ENCODE measurements at places on chromosomes 3 and 15.

GRCh38 chr15:28068930-28069329, 30.2 kb downstream of the OCA2 start:
- no peak for DNase-seq

DNA sequence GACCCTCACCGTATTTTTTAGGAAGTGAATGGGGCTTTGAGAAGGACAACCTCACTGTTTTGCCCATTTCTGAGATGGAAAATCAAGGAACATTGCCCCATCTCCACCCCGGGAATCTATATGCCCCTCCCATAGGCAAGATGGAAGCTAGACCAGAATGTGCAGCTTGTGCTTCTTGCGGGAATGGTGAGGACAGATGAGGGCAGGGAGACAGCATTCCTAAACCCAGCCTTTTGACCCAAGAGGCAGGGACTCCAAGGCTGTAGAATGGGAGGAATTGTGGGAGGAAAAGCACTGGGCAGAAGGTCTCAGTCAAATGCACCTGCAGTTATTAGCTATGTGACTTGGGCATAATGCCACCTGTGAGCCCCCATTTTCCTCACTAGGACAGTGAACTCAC, 66.9 kb downstream of the SMAD3 start:
- no peak for DNase-seq

GRCh38 chr3:66203275-66203674, 17.5 kb upstream of the SLC25A26 start:
- DNase-seq, result no peak

GRCh38 chr3:152109038-152109437, 159.7 kb upstream of the MBNL1 start:
- DNase-seq, result no peak

DNA sequence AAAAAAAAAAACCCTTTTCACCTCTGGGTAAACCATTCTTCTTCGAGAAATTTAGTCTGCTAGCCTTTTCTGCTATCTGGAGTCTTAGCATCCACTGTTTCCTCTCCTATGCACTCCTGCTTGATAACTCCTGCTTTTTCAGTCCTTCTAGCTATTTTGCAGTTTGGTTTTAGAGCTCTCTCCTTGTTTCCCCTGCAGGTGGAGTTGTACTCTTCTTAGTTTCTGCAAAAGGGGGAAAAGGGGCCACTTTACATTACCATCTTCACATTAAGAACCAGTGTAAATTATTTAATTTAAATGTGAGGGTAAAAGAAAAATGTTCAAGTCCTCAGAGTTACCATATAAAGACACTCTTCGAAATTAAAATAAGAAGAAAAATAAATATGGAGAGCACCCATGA, 23.6 kb upstream of the MYLK start:
- no peak for DNase-seq

DNA sequence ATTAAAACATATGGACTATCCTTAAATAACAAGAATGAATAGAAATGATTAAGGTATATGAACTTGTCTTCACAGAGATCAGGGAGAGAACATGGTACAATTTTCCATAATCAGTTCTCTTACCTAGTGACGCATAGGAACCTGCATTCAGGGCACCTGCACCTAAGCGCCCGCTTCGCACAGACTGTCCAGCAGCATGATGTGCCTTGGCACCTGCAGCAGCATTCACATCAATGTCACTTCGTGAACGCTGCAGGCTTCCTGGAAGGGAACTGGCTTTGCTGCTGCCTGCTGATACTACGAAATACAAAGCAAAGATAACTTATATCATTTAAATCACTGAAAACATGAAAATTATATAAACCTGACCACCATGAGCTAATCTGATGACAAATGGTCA, 115.2 kb downstream of the CLASP2 start:
- no peak for DNase-seq

- no peak for DNase-seq
Measured at GRCh38 chr3:104554425-104554824, 812.3 kb upstream of the ALCAM start.

- DNase-seq, result no peak
Measured at GRCh38 chr3:194657439-194657838, 14.6 kb downstream of the LSG1 start.

- no peak for DNase-seq
Measured at GRCh38 chr3:152870027-152870426, 35.1 kb downstream of the P2RY1 start.

- DNase-seq, result peak; percentile 62
Measured at GRCh38 chr15:89462198-89462912, 34.0 kb downstream of the RHCG start.

GRCh38 chr3:8870134-8870533, 93.1 kb downstream of the RAD18 start:
- no peak for DNase-seq

GRCh38 chr3:138284957-138285477, 44.6 kb downstream of the NME9 start:
- no peak for DNase-seq

GRCh38 chr15:31953478-31953877, 76.8 kb upstream of the CHRNA7 start:
- DNase-seq, result no peak

- DNase-seq, result peak; percentile 98
Measured at GRCh38 chr3:170128259-170128976, 53.1 kb downstream of the PHC3 start.

DNA sequence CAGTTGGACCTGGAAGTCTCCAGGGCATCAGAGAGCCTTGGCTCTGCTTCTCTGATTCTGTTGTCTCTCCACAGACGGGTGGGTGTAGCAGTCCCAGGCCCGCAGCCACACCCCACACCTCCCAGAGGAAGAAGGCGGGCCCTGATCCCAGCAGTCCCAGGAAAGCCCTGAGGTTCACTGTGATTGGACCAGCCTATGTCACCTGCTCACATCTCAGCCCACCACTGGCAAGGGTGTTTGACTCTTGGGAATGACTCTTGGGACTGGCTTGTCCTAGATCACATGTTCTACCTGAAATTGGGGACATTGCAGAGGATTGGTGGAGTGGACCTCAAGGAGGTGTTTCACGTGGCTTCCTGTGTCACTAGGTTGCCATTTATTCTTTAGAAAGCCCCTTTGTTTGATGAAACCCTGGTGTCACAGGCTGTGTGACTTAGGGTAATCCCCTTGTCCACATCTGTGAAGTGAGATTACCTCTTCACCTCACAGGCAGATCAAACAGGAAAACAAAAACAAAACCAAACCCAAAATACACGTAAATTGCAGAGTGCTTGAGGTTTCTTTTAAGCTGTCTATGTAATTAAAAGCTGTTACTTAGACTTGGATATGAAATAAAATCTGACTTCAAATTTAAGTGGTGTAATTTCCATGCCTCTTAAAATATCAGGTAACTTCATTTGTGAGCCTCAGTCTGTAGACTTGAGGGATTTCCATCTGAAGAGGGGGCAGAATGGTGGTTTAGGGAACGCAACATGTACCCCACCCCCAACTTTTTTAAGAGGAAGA, 26.7 kb downstream of the FLNB start:
- DNase-seq, result peak; percentile 90

DNA sequence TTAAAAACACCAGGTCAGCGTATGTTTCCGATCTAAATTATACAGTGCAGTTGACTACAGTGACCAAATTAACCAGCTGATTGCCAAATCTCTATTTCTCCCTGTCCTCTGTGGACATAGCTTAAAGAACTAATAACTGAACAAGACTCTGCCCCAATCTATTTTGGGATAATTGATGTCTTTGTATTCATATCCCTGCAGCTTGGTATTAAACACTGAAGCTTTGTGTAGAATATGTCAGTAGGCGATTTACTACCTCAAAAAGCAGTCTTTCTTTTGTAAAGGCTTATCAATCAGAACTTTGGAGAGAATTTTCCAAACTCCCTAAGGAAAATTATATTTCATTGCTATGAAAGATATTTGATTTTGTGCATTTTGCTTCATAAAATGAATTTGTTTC, 258.2 kb downstream of the SOX2 start:
- no peak for DNase-seq

GRCh38 chr3:143351895-143352608, 232.5 kb downstream of the CHST2 start:
- no peak for DNase-seq

- no peak for DNase-seq
Measured at GRCh38 chr3:108664266-108664665, 74.7 kb downstream of the DZIP3 start.

- no peak for DNase-seq
Measured at GRCh38 chr15:76160426-76161152, 100.8 kb downstream of the TMEM266 start.

- no peak for DNase-seq
Measured at GRCh38 chr3:16311960-16312451, 47.0 kb downstream of the OXNAD1 start.

GRCh38 chr3:194572143-194572789, 61.0 kb downstream of the TMEM44 start:
- no peak for DNase-seq

DNA sequence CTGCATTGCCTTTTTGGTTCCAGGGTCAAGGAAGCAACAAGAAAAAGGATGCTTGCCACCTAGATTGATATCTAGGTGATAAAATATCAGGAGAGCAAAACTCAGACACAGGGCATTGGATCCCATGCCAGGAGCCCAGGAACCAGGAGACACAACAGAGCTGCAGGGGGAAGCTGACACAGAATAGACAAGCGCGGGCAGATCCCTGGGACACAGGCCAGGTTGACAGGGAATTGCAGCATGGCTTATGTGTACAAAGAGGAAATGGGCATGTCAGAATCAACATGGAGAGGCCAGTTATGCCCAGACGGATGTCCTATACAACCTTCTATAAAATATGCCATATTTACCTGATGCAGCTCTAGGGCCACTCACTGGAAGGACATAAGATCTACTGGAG, 84.2 kb downstream of the SEMA6D start:
- DNase-seq, result no peak

- no peak for DNase-seq
Measured at GRCh38 chr15:44458429-44458828, 31.0 kb downstream of the CTDSPL2 start.

- DNase-seq, result no peak
Measured at GRCh38 chr15:62428851-62429598, 263.9 kb upstream of the C2CD4B start.

DNA sequence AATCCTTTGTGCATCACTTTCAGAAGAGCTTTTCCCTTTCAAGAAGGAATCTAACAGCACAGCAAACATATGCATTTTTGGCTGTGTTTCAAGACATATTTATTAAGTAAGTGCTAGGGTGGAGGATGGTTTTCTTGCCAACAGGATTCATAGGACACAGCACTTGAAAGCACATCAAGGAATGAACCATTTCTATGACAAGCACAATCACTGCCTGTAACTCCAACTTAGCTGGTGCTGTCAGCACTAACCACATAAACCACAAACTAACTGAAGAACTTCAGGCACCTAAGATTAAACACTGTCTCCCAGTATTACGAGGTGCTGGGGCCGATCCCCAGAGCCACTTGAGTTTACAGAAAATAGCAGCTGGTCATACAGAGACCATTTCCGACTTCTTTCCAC, 35.4 kb upstream of the SPRED1 start:
- DNase-seq, result peak; percentile 85
